ENCODE measurements at places on chromosomes 1 and 21. TPM values are rescaled to one million over a fixed set of nuclear protein-coding genes. Genes with fewer than 3 reads are reported as not detected.

DNA sequence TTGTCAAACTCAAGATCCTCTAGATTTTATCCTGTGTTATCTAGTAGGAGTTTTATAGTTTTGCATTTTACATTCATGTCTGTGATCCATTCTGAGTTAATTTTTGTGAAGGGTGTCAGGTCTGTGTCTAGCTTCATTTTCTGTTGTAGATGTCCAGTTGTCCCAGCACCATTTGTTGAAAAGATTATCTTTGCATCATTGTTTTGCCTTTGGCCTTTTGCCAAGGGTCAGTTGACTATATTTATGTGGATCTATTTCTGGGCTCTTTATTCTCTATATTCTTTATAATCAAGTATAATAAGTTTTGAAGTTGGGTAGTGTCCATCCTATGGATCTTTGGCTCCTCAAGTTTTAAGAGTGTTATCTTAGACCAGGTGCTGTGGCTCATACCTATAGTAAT lies 21.9 kb downstream of the TRAF5 start:
- DNase-seq: no peak

Gene FAAH
- 20.8 TPM for polyA plus RNA-seq

Gene LCE3E
- polyA plus RNA-seq: not detected

Gene DNASE2B
- polyA plus RNA-seq: not detected

DNA sequence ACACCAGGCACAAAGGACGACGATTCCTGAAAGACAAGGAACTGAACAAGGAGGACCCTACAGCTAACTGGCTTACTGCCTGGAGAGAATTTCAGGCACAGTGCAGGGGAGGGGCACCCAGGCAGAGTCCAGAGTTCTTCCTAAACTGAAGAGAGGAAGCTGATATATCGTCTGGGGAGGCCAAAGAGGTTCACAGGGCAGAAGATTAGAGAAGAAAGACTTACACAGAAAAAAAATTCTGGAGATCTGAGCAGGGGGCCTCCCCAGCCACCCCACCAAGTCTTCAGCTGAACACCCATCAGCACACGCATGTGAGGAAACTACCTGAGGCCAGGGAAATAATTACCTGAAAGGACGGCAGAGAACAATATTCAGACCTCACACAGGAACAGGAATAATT lies 24.6 kb downstream of the SORT1 start:
- DNase-seq: no peak

GRCh38 chr1:115145226-115145625 lies 55.9 kb upstream of the TSPAN2 start:
- no peak for DNase-seq

Gene F3
- polyA plus RNA-seq: 35.5 TPM

Gene S100A1
- polyA plus RNA-seq: 29.8 TPM

DNA sequence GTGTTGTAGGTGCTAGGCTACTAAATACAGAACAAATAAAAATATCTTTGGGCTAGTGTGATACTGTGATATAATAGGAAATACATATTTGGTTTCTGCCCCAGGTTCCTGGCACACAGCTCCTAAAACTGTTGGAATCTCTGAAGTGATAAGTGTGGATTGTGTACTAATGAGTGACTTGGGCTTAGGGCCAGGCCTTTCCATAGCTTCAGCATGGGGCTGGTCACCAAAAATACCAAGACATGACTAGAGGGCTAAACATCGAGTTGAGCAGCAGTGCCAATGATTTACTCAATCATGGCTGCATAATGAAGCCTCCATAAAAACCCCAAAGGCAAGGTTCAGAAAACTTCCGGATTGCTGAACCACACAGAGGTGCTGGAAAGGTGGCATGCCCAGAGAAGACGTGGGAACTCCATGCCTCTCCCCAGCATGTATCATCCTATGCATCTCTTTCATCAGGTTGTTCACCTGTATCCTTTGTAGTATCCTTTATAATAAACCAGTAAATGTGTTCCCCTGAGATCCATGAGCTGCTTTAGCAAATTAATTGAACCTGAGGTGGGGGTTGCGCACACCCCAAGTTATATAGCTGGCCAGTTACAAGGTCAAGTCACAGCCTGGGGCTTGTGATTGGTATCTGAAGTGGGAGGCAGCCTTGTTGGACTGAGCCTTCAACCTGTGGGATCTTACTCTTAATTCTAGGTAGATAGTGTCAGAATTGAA lies 51.6 kb downstream of the ZMYM4 start:
- DNase-seq: no peak

Gene MYCL
- 8.4 TPM for polyA plus RNA-seq

Gene ILDR2
- 18.1 TPM for polyA plus RNA-seq

Gene MSH4
- polyA plus RNA-seq: 0.42 TPM

Gene LRIG2
- 21.4 TPM for polyA plus RNA-seq

DNA sequence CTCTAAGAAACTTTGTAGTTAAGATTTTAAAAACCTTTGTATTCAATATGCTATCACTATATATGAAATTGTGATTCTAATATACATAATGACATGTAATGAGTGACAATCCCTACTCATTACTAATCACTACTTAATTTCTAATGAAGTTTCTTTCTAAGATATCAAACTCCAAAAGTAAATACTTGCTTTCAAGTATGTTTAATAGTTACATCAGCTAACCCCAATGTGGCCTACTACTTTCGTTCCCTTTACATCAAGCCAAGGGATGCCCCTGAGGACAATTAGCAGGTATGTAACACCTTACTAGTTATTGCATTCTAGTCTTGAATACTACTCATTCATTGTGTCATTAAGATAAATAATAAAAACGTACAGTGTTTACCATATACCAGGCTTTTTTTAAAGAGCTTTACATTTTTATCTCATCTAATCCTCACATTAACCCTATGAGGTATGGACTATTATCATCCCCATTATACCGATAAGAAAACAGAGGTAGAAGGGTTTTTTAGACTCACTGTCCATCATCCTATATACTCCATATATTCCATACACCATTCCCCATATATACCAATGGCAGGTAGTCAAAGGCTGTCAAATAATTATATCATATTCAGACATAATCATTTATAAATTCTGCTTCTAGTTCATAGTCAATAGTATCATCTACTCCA lies 4.2 kb downstream of the PPP1R15B start:
- DNase-seq: no peak

Gene TTLL10
- 0.30 TPM for polyA plus RNA-seq

Gene TAS1R1
- 0.06 TPM for polyA plus RNA-seq

GRCh38 chr1:32361674-32362473 lies 411 bp downstream of the FAM229A start:
- DNase-seq: peak; percentile 56

Gene NUDC
- 92.3 TPM for polyA plus RNA-seq

DNA sequence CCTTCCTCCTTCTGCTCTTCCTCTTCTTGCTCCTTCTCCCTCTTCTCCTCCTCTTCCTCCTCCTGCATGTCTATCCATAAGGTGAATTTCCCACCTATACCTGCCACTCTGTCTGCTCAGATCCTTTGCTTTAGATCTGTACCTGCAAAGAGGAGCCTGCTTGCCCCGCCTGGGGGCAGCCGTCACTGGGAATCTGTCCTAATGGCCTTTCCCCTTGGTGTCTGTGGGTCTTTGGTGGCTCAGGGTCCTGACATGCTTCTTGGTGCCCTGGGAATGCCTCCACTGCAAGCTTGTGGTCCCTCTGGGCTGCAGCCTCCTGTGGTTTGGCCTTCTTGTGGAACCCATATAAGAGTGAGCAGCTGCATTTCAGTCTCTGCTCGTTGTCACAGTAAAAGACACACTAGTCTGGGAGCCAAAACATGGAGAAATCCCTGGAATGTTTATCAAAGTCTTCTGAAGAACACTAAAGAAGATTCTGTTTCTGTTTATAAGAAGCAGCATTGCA lies 79.5 kb upstream of the CSF3R start:
- DNase-seq: no peak

Gene SLC9C2
- polyA plus RNA-seq: 1.3 TPM

Gene UBIAD1
- 15.9 TPM for polyA plus RNA-seq

- no peak for DNase-seq
Observed at GRCh38 chr1:215777370-215777925, 210.3 kb downstream of the KCTD3 start.

Gene CA14
- 9.2 TPM for polyA plus RNA-seq

GRCh38 chr1:161008869-161009510 lies 12.0 kb downstream of the F11R start:
- DNase-seq: no peak

DNA sequence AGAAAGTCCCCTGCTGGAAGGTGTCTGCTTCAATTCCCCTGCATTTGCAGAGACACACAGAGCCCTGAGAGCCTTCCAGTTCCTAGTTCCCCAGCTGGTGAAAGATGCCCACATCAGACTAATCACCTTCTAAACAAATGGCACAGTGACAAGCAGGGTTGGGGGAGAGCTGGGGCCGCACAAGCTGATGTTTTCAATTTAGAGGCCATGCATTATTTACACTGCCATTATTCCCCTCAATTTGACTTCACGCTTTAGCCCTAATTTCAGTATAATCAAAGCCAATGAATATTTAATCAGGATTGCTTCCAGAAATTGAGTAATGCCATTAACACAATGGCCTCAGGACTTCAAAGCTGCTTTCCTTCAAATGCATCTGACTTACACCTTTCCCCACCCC lies 81.5 kb downstream of the BEND5 start:
- no peak for DNase-seq

- no peak for DNase-seq
Observed at GRCh38 chr1:162596514-162597170, 35.1 kb downstream of the UAP1 start.

DNA sequence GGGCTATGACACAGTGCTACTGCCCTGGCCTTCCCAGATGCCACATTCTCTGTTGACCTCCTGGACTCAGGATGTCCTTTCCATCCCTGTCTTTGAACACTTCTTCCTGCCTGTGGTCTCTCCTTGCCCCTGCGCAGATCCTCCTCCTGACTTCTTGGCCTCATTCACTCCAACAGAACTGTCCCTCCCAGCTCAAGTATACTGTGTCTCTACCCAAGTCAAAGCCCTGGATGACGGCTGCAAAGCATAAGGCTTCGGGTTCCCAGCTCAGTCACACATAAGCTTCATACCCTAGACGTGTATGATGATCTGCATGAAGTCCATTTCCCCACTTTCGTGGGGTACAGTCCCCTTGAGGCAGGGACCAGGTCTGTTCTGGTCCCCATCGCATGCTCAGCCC lies 328.2 kb upstream of the VAMP3 start:
- no peak for DNase-seq

GRCh38 chr1:54347955-54348699 lies 58.1 kb downstream of the SSBP3 start:
- no peak for DNase-seq

DNA sequence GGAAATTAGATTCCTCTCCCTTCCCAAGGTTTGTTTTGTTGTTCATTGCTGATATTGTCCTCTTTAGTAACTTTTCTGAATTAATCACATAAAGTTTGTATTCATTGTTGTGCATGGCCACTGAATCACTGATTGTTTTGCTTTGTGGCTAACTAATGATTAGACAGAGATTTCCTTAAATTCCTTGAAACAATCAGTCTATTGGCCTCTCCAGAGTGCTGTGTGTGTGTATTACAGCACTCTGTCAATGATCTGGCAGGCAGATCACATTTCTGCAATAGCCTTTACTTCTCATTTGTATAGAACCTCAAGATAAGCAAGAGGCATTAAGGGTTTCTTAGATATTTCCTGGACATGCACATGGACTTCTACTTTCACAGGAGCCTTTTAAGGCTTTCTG lies 78.6 kb downstream of the DUSP10 start:
- DNase-seq: no peak

GRCh38 chr1:27348861-27349783 lies 7.3 kb downstream of the SYTL1 start:
- no peak for DNase-seq

Gene VCAM1
- polyA plus RNA-seq: 42.0 TPM

DNA sequence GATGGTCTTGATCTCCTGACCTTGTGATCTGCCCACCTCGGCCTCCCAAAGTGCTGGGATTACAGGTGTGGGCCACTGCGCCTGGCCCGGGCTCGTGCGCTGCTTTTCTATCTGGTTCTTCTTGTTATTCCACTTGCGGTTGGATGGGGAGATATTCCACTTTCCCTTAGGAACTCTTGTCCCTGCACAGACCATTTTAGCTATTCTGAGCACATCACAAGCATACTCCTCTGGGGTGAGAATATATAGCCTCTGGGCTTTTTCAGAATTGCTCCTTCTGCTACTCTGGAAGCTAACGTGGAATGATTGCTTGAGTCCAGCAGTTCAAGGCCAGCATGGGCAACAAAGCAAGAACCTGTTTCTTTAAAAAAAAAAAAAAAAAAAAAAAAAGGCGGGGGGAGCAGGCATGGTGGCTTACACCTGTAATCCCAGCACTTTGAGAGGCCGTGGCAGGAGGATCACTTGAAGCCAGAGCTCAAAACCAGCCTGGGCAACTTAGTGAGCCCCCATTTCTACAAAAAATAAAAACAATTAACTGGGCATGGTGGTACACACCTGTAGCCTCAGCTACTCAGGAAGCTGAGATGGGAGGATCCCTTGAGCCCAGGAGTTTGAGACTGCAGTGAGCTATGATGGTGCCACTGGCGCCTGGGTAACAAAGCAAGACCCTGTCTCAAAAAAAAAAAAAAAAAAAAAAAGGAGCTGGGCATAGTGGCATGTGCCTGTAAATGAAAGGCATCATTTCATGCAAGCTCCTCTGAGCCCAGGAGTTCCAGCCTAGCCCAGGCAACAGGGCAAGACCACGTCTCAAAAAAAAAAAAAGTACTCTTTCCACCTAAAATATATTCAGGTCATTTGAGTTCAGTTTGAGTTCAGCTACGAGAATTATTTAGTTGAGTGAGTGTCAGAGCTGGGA lies 11.8 kb upstream of the PGD start:
- DNase-seq: no peak

- no peak for DNase-seq
Observed at GRCh38 chr1:200652378-200652777, 17.3 kb downstream of the DDX59 start.

DNA sequence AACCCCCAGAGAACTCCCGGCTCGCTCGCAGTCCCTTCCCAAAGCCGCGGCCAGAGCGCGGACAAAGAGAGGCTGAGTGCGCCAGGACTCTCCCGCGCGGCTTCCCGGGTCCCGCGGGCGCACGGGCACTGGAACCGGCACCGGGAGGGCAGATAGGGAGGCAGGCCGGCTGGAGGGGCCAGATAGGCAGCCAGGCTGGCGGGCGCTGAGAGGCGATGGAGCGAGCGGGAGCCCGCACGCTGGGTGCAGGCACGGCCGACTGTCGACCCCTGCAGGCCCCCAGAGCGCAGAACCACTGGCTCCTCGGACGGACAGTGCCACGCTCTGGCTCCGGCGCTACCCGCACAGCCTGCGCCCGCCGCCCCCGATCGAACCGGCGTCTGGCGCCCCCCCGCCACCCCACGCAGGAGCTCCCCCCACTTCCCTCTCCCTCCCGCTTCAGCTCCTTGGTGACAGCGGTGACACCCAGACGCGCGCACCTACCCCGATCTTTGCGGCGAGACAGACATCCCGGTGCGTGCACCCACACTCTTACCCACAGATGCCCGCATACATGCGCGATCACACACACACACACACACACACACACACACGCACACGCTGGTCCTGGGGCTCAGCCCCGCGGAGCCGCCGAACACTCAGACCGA lies 534 bp downstream of the SLC6A9 start:
- DNase-seq: no peak

Gene PDC
- 0.11 TPM for polyA plus RNA-seq

Gene DIO1
- polyA plus RNA-seq: 5.1 TPM

Gene LIPI
- polyA plus RNA-seq: 0.68 TPM

Gene LCE1E
- polyA plus RNA-seq: not detected

Gene PTPN14
- 43.5 TPM for polyA plus RNA-seq

- no peak for DNase-seq
Observed at GRCh38 chr1:240044620-240045019, 47.1 kb upstream of the FMN2 start.

Gene SH2D1B
- polyA plus RNA-seq: 0.16 TPM

- no peak for DNase-seq
Observed at GRCh38 chr1:93414749-93415148, 33.2 kb upstream of the FNBP1L start.

Data from renal cortex interstitium (tissue), 15 donors.